Renal pelvis (tissue), 12 donors: ENCODE measurements at places on chromosomes 7 and 10.

DNA sequence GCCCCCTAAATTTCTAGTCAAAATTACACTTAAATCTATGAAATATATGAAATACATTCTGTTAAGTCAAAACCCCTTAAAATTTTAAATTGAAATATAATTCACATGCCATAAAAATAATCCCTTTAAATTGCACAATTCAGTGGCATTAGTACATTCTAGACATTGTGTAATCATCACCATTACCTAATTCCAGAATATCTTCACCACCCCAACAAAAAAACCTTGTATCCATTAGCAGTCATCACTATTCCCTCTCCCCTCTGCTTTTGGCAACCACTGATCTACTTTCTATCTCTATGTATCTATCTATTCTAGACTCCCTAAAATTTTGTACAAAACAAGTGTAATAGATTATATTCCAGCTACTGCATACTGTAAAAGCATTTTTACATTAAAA lies 261.2 kb downstream of the GLI3 start:
- DNase-seq: no peak

- DNase-seq: no peak
Observed at GRCh38 chr7:115133248-115133647, 211.4 kb downstream of the MDFIC start.

GRCh38 chr7:95980167-95980566 lies 207.8 kb downstream of the DYNC1I1 start:
- DNase-seq: peak; percentile 38

- DNase-seq: no peak
Observed at GRCh38 chr10:48437546-48437945, 131.1 kb downstream of the MAPK8 start.

DNA sequence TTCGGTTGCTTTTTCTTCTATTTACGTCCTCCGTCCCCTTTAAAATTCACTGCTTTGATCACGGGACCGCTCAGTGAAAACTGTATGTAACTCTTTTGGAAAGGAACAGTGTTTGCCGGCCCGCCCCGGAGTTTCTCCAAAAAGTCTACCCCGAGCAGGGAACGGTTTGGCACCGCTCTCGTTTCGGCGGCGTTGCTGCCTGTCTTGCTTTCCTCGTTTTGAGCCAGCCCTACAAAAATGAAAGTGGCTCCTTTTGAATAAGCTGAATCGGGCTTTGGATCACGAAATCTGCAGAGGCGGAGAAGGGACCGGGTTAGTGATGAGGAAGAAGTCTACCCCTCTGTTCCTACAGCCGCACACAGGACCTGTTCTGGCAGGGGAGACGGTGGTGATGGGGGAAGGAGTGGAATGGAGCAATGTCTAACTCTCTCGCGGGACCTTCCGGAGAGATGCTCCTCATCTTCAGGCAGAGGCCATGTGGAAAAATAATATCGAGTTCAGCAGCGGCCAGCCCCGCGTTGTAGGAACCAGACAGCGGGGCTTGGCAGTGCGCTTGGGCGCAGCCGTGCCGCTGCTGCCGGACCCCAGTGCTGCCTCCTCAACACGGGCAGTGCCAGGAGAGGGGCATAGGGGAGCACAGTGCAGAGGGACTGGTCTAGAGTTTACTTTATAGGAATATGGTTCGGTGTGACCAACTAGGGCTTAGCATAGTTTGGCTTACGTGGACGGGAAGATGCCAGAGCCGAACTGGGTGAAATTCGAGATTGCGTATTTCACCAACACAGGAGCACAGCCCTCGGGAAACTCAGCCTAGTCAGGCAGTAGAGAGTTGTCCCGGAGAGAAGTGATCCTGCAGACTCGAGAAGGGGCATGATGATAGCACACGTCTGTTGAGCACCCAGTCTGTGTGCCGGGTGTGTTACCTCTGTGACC lies 1.4 kb downstream of the HTRA1 start:
- DNase-seq: no peak

DNA sequence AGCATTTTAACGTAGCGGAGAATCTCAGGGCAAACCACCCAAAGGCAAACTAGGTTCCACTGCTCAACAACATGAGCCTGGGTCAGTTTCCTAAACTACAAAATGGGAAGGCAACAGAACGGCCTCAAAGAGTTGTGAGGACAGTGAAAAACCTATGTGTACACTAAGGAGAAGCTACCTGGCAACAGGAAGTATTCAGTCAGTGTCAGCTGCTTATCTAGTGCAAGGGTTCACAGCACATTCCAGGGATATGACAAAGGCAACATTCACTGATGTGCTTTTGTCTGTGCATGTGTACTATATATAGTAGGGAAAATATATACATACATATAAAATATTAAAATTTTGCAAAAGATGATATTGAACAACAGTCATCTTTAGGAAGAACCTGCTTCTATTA lies 17.2 kb downstream of the NUDCD3 start:
- no peak for DNase-seq
